Immature natural killer cell (primary cell): ENCODE measurements at places on chromosomes 2 and 18.

- DNase-seq, result no peak
Observed at GRCh38 chr18:79898952-79899608, 52.4 kb downstream of the SLC66A2 start.

DNA sequence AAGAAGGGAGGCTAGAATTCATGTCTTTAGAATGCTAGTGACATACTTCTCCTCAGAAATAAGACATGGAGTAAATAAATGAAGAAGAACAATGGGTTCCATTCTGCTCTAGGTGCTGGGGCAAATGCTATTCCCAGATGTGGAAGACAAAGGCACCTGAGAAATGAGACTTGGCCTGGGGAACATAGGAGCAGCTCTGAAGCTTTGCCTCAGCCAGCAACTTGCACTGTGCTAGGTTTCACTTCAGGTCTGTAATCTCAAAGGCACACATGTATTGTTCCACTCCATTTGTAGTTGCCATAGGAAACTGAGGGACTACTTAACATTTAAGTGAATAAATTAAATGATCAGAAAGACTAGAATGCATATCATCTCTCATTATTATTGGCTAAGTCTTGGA, 538.9 kb upstream of the REG3G start:
- no peak for DNase-seq

DNA sequence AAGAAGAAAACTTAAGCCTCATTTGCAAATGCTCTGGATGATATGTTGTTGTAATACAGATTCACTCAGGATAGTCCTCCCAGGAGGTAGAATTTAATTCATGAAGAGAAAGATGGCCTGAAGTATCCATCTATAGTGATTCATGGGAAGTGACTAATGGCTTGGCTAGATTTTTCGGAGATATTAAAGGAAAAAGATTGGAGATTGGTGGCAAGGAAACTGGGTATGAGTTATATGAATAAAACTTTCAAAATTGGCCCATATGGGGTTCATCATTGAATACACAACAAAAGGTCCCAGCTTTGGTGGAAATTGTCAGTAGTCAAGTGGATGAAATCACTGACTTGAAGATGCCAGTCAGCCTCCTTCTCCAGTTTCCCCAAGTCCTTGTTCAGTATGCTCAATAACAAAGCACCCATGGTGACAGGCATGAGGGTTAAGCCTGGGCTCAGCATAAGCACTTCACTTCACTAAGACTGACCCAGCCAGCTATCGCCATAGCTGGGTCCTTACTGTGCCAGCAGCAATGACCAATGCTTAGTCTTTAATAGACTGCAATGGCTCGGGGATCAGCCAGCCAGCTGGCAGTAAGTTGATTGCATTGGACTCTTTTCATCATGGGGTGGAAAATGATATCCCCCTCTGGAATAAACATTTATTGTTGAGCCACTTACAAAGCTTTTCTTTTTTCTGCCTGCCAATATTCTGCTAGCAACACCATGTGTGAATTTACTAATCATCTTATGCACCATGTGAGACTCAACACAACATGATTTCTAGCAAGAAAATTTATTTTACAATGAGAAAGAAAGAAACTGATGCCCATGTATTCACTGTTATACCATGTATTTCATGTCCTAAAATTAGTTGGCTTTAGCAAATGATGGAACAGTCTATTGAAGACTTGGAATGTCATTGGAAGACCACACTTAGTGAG, 176.6 kb upstream of the TACR1 start:
- no peak for DNase-seq

GRCh38 chr2:201220102-201220570, 37.2 kb downstream of the CASP10 start:
- no peak for DNase-seq

GRCh38 chr2:237202288-237203030, 116.8 kb downstream of the COPS8 start:
- DNase-seq, result no peak

GRCh38 chr2:54099829-54100585, 15.4 kb upstream of the ACYP2 start:
- no peak for DNase-seq

DNA sequence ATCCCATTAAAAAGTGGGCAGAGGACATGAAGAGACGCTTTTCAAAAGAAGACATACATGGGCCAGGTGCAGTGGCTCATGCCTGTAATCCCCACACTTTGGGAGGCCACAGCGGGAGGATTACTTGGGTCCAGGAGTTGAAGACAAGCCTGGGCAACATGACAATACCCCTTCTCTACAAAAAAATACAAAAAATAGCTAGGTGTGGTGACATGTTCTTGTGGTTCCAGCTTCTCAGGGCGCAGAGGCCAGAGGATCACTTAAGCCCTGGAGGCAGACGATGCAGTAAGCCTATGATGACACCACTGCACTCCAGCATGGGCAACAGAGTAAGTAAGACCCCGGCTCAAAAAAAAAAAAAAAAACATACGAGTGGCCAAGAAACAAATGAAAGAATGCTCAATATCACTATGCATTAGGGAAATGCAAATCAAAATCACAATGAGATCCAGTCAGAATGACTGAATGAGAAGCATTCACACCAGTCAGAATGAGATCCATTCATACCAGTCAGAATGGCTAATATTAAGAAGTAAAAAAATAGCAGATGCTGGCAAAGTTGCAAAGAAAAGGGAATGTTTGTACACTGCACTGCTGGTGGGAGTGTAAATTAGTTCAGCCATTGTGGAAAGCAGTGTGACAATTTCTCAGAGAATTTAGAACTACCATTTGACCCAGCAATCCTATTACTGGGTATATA, 550.2 kb upstream of the SLC39A10 start:
- no peak for DNase-seq

DNA sequence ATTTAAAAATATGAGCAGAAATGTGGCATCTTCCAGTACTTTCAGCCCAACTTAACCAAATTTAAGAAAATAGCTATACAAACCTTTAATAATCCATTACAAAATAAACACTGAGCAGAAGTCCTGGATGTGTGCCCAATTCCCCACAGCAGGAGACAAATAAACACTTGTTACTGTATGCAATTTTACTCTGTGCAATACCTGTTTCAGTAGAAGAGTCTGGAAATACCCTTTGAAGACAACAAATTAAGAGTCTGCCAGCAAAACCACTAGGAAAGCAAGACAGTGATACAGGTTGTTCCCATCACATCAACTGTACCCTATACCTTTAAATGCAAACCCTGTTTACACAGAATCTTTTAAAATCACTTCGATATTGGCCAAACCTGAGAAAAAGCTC, 41.4 kb upstream of the RNU4ATAC start:
- no peak for DNase-seq

GRCh38 chr2:14843507-14844204, 211.1 kb downstream of the LRATD1 start:
- no peak for DNase-seq

DNA sequence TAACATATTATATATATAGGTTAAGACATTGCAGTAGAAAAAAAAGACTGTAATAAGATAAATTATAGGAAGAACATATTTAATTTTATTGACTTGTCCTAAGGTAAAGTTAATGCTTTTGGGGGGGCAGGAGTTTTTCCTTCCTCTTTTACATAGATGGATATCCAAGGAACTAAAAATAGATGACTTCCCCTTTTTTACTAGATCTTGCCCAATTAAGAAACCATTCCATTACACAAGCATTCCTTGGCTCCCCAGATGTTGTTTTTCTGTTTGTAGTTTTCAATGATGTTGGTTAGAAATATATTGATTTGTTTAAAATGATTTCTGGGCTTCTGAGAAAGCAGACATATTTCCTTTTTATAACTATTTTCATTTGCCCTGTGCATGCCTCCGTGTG, 22.4 kb upstream of the PMAIP1 start:
- no peak for DNase-seq

DNA sequence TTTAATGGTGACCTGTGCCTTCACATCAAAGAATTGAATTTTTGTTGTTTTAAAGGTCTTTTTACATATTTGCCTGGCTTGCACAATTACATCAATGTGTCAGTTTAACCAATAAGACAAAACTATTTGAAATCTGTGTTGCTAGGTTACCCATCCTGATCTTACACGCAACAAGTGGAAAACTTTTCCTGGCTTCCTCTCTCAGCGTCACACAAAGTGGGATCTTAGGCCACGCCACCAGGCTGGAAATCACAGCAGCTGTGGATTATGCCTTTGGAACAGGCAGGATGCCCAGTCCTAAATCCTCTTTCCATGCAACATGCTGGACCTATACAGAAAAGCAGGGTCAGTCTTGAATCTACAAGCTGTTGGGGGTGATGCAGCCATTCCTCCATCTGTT, 298.2 kb upstream of the HNRNPA3 start:
- DNase-seq, result no peak

- no peak for DNase-seq
Observed at GRCh38 chr18:30280861-30281470, 761.6 kb downstream of the DSC3 start.

DNA sequence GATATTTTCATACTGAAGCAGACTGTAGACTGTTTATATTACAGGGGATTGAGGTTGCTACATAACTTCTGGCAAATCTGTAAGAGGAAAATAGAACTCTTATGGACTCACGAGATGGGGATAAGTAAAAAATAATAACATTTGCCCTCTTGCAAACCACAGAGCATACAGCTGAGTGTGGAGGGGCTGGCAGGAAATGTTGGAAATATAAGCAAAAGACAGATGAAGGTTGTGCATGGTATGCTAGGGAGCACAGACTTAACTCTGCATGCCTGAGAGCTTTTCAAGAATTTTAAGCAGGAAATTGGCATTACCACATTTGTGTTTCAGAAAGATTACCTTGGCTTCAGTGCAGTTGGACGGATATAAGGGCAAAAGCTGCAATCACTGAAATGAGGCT, 411.1 kb downstream of the RAD51AP2 start:
- no peak for DNase-seq

- DNase-seq, result peak; percentile 33
Observed at GRCh38 chr2:157414050-157414449, 29.8 kb downstream of the CYTIP start.

GRCh38 chr18:12091538-12092141, 2.0 kb upstream of the ANKRD62 start:
- DNase-seq, result no peak

DNA sequence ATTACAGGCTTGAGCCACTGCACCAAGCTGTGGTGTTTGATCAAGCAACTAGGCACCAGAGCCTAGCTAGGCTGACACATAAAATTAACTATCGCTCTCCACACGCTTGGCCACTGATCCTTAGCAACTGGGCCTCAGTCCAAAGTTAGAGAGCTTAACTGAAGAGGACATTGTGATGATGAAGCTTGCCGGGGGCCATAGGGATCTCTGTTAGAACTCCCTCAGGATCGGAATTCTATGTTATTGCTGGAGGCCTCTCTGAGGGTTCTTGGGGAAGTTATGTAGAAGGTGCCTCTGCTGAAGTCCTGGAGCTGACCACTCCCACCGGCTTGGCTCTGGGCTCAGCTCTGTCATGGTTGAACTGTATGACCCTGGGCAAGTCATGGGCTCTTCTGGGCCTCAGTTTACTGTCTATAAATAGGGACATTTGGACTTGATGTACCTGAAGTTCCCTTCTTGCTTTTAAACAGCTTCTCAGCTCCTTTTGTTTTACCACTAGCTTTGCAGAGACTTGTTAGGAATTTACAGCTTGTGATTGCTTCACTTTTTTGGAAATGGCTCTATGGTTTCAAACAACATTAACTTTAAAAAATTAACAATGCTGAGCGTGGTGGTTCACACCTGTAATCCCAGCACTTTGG, 44.1 kb downstream of the GATA6 start:
- DNase-seq, result no peak
